ENCODE measurements at places on chromosomes 13 and 19.

GRCh38 chr13:27635266-27635665 lies 13.6 kb downstream of the POLR1D start:
- DNase-seq: no peak

DNA sequence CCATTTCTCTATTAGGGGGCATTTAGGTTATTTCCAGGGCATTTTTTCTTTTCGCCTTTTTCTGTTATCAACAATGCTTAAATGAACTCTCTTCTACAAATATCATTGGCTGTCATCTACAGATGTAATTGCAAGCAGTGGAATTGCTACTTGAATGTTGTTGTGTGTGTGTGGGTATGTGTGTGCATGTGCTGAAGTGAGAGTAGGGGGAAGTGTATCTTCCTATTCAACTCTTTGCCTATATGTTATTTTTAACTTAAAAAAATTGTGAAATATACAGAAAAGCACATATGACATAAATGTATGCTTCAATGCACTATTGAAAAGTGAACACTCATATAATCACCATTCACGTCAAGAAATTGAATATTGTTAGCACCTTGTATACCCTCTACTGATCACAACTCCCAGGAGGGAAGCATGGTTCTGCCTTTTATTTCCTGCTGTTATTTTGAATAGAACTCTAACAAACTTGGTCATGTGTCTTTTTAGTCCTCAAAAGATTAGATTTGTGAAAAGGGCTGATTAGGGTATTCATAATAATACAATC lies 24.7 kb downstream of the WDFY2 start:
- DNase-seq: no peak

DNA sequence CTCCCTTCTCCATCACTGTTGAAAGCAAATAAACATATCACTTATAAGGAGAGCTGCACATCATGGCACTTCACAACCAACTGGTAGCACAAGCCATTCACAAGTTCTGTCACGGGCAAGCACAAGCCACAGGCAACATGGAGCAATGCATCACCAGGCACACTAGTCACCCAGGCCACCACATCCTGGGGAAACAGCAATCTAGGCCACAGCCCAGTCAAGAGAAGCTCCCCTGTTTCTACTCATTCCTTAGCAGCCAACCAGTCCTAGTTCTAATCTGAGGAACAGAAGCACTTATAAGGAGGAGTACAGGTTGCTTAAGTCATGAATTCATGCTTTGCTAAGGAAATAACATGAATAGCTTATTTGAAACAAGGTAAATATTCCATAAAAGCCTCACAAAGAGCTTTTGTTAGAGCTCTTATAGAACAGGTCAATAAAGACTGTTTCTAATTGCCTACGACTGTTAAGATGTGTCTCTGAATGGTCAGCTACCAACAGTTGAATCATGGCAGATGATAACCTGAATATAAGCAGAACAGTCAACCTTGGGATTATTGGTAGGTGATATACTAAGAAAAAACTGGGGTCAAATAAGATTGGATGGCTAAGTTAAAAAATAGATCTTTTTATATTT lies 169.0 kb downstream of the TBC1D4 start:
- DNase-seq: no peak

- DNase-seq: peak; percentile 100
Measured at GRCh38 chr13:110396913-110397381, 89.9 kb downstream of the COL4A2 start.

DNA sequence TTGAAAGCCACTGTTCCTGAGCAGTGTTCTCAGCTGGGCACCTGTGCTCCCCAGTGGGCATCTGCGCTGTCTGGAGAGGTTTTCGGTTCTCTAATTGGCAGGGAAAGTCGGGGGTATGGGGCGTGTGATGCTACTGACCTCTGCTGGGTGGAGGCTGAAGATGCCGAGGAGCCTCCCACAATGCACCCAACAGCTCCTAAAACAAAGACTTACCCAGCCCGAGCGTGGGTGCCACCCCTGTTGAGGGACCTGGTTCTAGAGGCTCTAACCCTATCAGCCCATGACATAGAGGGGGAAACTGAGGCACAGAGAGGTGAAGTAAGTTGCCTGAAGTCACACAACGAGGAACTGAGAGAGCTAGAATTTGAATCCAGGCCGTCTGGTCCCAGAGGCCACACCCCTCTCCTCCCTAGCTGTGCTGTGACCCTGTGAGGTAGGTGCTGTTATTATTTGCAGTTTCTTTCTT lies 2.3 kb downstream of the SPACA4 start:
- no peak for DNase-seq

DNA sequence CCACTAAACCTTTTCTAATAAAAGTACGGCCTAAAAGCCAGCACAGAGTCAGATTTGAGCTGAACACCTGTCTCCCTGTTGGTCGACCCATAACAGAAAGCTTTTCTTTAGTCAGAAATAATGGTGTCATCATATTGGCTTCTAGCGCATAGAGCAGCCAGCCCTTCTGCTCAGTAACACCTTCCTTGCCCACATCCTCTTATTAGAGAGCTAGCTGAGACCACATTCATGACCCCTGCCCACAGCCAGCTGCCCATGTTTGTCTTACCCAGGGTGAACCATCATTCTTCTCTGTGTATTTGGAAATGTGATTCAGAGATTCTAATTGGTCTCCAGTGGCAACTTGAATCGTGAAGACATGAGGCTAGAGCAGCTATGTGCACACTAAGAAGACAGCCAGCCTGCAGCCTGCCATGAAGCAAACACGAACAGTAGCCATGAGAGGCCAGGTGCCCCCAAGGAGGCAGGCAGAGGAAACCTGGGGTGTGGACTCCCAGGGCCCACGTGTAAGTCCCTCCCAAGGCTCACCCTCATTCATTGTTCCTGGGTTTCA lies 82.3 kb upstream of the PDCD5 start:
- DNase-seq: no peak

All from non-pigmented ciliary epithelial cell (primary cell).